NCI-H1436 treated with DMSO at 0.1 percent for 48 hours (cell line): ENCODE measurements at places on chromosomes 2 and 18.

GRCh38 chr2:27946530-27947060 is 56.1 kb downstream of the BABAM2 start:
- DNase-seq, result no peak

- DNase-seq, result no peak
Measured at GRCh38 chr18:67726882-67727281, 210.4 kb upstream of the DSEL start.

GRCh38 chr2:218859556-218859987 is at the start of gene WNT6:
WNT6 (plus strand) TSS chr2:218859805; CDS start chr2:218860038, 233 bp downstream.
- no peak for DNase-seq

GRCh38 chr2:218186355-218186766 is 19.6 kb upstream of the CXCR1 start:
- DNase-seq, result no peak

- DNase-seq, result no peak
Measured at GRCh38 chr2:29123617-29124349, 8.6 kb downstream of the CLIP4 start.

DNA sequence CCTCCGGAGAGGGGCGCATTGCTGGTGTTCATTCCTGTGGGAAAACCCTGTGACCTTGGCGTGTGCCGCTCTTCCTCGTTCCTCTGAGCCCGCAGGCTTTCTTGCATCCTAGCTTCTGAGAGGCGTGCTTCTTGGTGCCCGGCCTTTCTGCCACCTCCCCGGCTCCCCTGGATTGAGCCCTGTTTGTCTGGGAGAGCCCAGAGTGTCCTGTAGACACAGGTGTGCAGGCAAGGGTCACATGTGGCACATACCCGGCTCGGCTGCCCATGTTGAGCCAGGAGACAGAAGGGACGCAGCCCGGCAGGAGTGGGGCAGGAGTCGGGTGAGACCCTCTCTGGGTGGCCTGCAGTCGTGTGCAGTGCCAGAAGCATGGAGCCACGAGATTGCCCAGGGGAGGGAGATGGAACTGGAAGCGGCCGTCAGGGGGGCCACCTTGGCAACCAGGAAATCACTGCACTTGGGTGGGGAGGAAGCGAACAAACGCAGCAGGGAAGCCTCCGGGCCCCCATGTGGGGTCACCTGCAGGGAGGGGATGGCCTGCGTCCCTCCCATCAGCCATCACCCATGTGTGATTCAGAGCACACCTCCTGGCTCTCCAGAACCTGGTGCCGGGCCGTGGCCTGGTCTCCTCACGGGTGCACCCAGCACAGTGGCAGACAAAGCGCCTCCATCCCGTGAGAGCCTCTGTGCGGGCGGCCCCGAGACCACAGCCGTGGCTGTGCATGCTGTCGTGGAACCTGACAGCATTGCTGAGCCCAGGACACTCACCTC is 92.9 kb downstream of the SH3BP4 start:
- DNase-seq, result no peak

- no peak for DNase-seq
Measured at GRCh38 chr18:8011361-8011760, 444.2 kb downstream of the PTPRM start.
